Hepatocyte (in vitro differentiated cells): ENCODE measurements at places on chromosomes 12 and 14. TPM values are rescaled to one million over a fixed set of nuclear protein-coding genes. Genes with fewer than 3 reads are reported as not detected.

Gene PIANP
- 0.16 and 0.17 TPM in 2 replicates for total RNA-seq

GRCh38 chr14:101055776-101056374 lies 152.4 kb upstream of the RTL1 start:
- H3K36me3 ChIP-seq: no peaks in the 10 kb centered on the region
- H3K27me3 ChIP-seq: no peaks in the 10 kb centered on the region
- no peak overlapping the region for H3K4me3 ChIP-seq
- no peak for DNase-seq

DNA sequence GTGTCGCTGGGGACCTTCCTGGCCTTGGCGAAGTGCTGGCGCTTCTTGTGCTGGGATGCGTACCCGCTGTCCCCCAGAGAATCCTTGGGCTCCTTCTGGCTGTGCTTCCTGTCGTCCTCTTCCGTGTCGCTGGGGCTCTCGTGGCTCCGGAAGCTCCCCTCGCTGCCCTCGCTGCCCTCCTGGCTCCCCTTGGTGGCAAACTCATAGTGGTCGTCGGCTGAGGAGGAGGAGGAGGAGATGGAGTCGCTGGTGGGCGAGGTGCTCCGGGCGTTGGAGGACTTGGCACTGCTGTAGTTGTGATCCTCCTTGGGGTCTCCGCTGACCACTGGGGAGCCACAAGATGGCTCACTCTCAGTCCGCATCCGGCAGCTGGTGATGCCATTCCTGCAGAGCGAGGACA lies 254.4 kb downstream of the FOXN3 start:
- H3K36me3 ChIP-seq: peaks cover 7% of the 10 kb centered on the region
- H3K27me3 ChIP-seq: no peaks in the 10 kb centered on the region

- no peaks in the 10 kb centered on the region for H3K36me3 ChIP-seq
- H3K4me1 ChIP-seq: peaks cover 8% of the 10 kb centered on the region
- no peak for DNase-seq
- H3K27me3 ChIP-seq: no peaks in the 10 kb centered on the region
- no peak overlapping the region for H3K4me3 ChIP-seq
Measured at GRCh38 chr12:132513070-132513398, 23.1 kb downstream of the FBRSL1 start.

- H3K36me3 ChIP-seq: no peaks in the 10 kb centered on the region
- DNase-seq: no peak
- H3K4me1 ChIP-seq: peaks cover 32% of the 10 kb centered on the region
- H3K27me3 ChIP-seq: no peaks in the 10 kb centered on the region
Measured at GRCh38 chr14:24913021-24913420, 136.9 kb downstream of the STXBP6 start.

DNA sequence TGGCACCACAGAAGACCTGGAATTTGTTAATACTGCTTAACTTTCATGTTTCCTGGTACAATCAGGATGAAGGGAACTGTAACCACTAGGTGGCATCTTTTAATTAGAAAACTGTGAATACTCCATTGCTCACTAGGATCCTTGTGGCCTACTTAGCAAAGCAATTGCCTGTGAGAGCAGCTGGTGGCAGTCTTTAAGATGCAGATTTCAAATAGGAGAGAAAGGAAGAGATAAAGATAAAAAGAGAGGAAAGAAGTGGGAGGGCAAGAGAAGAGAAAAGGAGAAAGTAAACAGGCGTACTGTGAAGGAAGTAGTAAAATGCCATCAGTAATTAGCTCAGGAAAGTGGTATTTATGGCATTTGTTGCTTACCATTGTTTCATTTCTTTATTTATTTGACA lies 114.5 kb downstream of the RAD51B start:
- no peak overlapping the region for H3K4me3 ChIP-seq
- H3K27me3 ChIP-seq: no peaks in the 10 kb centered on the region
- peak; percentile 83 for DNase-seq
- H3K27ac ChIP-seq: peak overlapping the region; percentile 61
- H3K4me1 ChIP-seq: peaks cover 6% of the 10 kb centered on the region

DNA sequence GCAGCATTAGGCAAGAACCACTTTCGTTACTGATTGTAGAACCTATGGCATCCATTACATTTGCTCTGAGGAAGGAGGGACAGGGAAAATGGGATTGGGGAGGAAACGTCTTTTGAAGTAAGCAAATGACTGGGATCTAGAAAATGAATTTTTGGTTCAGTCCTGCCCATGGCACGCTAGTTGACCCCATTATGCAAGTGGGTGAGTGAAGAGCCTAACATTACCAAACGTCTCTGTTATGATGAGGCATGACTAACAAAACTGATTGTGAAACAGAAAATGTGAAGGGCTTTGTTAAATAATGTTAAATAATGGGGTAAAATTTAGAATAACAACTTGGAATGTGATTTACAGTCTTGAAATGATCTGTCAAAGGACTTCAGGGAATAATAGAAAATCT lies 38.9 kb downstream of the CPSF2 start:
- no peak for DNase-seq
- H3K4me3 ChIP-seq: no peak overlapping the region
- H3K4me1 ChIP-seq: no peaks in the 10 kb centered on the region
- H3K36me3 ChIP-seq: peaks cover 9% of the 10 kb centered on the region

- DNase-seq: no peak
- no peak overlapping the region for H3K27ac ChIP-seq
- no peaks in the 10 kb centered on the region for H3K4me1 ChIP-seq
- no peak overlapping the region for H3K4me3 ChIP-seq
Measured at GRCh38 chr14:76786601-76787000, 25.3 kb downstream of the VASH1 start.

DNA sequence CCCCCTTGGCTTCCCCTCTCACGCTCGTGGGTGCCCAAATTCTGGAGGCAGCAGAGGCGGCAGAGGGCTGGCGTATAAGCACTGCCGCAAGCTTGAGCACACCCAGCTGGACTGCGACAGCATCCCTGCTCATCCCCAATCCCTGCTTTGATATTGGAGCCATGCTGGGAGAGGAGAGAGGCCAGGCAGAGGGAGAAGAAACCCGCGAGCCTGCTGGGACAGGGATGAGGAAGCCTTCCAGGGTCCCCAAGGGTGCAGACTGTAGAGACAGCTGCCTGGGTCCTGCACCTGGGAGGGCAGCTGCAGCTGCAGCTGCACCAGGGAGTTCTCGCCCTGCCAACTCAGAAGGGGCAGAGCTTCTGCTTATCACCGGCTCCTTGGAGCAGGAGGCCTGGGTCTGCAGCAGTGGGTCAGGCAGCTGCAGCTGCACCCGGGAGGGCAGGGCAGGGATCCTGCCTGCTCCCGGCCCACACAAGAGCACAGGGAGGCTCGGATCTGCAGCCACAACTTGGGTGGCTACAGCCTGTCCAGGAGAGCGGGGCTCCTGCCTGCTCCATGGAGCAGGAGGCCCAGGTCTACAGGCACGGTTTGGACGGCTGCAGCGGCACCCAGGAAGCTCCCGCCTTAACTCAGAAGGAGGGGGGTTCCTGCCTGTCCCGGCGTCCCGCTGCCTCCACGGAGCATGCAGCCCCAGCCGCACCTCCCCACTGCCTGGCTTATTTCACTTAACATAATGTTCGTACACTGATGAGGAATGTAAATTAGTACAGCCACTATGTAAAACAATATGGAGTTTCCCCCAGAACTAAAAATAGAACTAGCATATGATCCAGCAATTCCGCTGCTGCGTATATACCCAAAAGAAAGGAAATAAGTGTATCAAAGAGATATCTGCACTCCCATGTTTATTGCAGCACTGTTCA lies 60.4 kb upstream of the SGPP1 start:
- no peaks in the 10 kb centered on the region for H3K4me1 ChIP-seq
- no peaks in the 10 kb centered on the region for H3K36me3 ChIP-seq
- DNase-seq: no peak
- no peak overlapping the region for H3K4me3 ChIP-seq

DNA sequence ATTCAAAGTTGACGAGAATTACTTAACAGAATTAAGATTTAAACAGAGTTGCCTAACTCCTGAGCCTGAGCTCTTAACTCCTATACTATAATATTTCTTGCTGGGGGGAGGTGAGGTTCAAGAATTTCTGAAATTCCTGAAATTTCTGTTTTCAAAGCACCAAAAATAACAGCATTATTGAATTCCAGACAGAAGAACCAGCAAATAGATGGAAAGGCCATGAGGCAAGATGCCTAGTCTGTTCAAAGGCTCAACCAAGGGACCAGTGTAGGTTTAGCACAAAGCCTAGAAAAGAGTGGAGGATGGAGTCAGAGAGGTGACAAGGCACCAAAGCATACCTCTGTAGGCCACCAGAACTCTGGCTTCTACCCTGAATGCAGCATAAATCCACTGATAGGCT lies 76.4 kb downstream of the PPP1R12A start:
- H3K4me1 ChIP-seq: no peaks in the 10 kb centered on the region
- no peak for DNase-seq
- H3K36me3 ChIP-seq: no peaks in the 10 kb centered on the region
- no peak overlapping the region for H3K27ac ChIP-seq
- H3K27me3 ChIP-seq: no peaks in the 10 kb centered on the region

DNA sequence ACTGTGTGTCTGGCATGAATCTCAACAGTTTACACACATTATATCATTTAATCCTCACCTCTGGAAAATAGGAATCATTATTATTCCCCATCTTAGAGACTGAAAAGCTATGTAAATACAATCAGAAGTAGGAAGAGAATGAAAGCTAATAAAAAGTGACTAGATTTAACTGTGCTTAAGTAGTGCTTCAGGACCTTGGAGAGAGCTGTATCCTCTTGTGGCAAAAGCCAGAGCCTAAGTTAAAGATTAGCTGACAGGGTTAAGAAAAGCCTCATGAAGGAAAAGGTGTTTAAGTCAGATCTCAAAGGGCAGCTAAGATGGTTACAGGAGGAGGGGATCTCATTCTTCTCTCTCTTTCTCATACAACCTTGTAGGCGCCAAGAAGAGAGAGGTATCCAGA lies 65.3 kb upstream of the TMEM233 start:
- no peaks in the 10 kb centered on the region for H3K27me3 ChIP-seq
- no peak overlapping the region for H3K4me3 ChIP-seq
- no peaks in the 10 kb centered on the region for H3K4me1 ChIP-seq
- DNase-seq: peak; percentile 67
- no peak overlapping the region for H3K27ac ChIP-seq

Gene EFS
- total RNA-seq: 9.7 and 10.2 TPM in 2 replicates

GRCh38 chr12:45986641-45987339 lies 3.6 kb downstream of the SCAF11 start:
- H3K27ac ChIP-seq: no peak overlapping the region
- DNase-seq: no peak
- H3K27me3 ChIP-seq: no peaks in the 10 kb centered on the region

DNA sequence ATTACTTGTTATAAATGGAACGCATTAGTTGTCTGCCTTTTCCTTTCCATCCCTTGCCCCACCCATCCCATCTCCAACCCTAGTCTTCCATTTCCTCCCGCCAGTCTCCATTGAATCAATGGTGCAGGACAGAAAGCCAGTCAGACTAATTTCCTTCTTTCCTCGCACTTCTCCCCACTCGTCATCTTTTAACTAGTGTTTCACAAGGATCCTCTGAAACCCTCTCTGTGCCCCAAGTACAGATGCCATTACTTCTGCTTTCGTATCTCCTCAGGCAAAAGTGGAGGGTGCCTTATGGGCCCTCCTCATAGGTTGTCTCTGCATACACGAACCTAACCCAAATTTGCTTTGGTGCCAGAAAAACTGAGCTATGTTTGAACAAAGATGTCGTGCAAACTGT lies 4.2 kb downstream of the DAZAP2 start:
- peaks cover 9% of the 10 kb centered on the region for H3K4me1 ChIP-seq
- no peaks in the 10 kb centered on the region for H3K27me3 ChIP-seq
- peaks cover 5% of the 10 kb centered on the region for H3K36me3 ChIP-seq
- no peak overlapping the region for H3K4me3 ChIP-seq
- H3K27ac ChIP-seq: no peak overlapping the region

Gene CPSF6
- total RNA-seq: 37.4 and 40.1 TPM in 2 replicates

- peaks cover 6% of the 10 kb centered on the region for H3K4me1 ChIP-seq
- H3K27me3 ChIP-seq: peaks cover 9% of the 10 kb centered on the region
- H3K4me3 ChIP-seq: peak overlapping the region; percentile 79
- peak; percentile 92 for DNase-seq
Measured at GRCh38 chr12:51590347-51591015, 552 bp upstream of the SCN8A start.

GRCh38 chr12:108218921-108219320 lies 89.8 kb downstream of the WSCD2 start:
- H3K4me1 ChIP-seq: no peaks in the 10 kb centered on the region
- no peaks in the 10 kb centered on the region for H3K27me3 ChIP-seq
- no peaks in the 10 kb centered on the region for H3K36me3 ChIP-seq
- H3K4me3 ChIP-seq: no peak overlapping the region

Gene CLEC4A
- not detected in 2 replicates for total RNA-seq

Gene CTSG
- not detected in 2 replicates for total RNA-seq

GRCh38 chr12:12812618-12813119 lies 477 bp upstream of the DDX47 start:
- no peak for DNase-seq
- no peak overlapping the region for H3K27ac ChIP-seq
- H3K4me1 ChIP-seq: peaks cover 14% of the 10 kb centered on the region
- H3K4me3 ChIP-seq: no peak overlapping the region
- H3K36me3 ChIP-seq: no peaks in the 10 kb centered on the region
- H3K27me3 ChIP-seq: no peaks in the 10 kb centered on the region

DNA sequence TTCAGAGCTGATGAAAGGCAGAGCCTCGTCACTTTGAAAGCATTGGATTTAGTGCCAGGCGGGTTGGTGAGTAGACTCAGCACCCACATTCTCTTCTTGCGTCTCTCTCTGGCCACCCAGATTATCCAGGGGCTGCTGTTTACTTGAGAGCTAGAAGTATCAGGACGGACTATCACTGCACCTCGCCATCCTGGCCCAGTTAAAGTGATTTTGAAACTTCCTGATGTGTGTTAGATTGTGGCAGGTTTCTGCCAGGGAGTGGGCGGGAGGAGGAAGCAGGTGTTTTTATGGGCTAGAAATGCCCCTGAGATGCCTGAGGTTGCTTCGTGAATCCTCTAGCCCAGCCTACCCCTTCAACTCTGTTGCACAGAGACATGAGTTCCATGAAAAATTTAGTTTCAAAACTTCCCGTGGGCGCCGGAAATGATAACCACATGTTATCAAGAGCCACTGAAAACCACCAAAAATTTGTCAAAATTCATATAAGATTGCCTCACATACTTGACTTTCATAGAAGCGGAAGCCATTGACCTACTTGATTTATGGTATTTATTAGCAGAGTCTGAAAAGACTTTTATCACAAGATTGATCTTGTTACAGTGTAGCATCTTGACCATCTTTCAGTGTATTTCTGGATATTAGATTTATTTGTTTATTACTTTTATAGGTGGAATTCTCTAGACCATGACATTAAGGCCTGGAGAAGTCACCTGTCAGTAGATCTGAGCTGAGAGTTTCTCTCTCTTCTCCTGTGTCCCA lies 466.0 kb downstream of the RAD51B start:
- no peaks in the 10 kb centered on the region for H3K27me3 ChIP-seq
- H3K4me1 ChIP-seq: peaks cover 20% of the 10 kb centered on the region
- H3K27ac ChIP-seq: peak overlapping the region; percentile 5

- peaks cover 28% of the 10 kb centered on the region for H3K27me3 ChIP-seq
- no peak overlapping the region for H3K4me3 ChIP-seq
- peaks cover 4% of the 10 kb centered on the region for H3K4me1 ChIP-seq
- no peaks in the 10 kb centered on the region for H3K36me3 ChIP-seq
- DNase-seq: no peak
- H3K27ac ChIP-seq: no peak overlapping the region
Measured at GRCh38 chr14:101775826-101776225, 14.3 kb downstream of the PPP2R5C start.
